ENCODE measurements at places on chromosomes 12 and 14. TPM values are rescaled to one million over a fixed set of nuclear protein-coding genes. Genes with fewer than 3 reads are reported as not detected.

The GYS2 gene
- not detected for total RNA-seq

The PPM1H gene
- 18.9 TPM for total RNA-seq

The GUCY2C gene
- not detected for total RNA-seq

The VPS29 gene
- 41.7 TPM for total RNA-seq

The SALL2 gene
- 0.05 TPM for total RNA-seq

The RASSF8 gene
- total RNA-seq: not detected

The KRT82 gene
- total RNA-seq: not detected

The RBM23 gene
- total RNA-seq: 54.9 TPM

The SLC7A7 gene
- total RNA-seq: 13.6 TPM

The GALNT6 gene
- total RNA-seq: 6.1 TPM

The KRT72 gene
- not detected for total RNA-seq

The ZNF891 gene
- total RNA-seq: 0.50 TPM

The LHX5 gene
- not detected for total RNA-seq

The AMN gene
- 2.5 TPM for total RNA-seq

The STAC3 gene
- total RNA-seq: 1.1 TPM

The EML5 gene
- 0.63 TPM for total RNA-seq

The CLEC7A gene
- total RNA-seq: not detected

The C1QL4 gene
- total RNA-seq: not detected

The SUPT16H gene
- 34.5 TPM for total RNA-seq

The LRRK2 gene
- total RNA-seq: not detected

The KRT5 gene
- not detected for total RNA-seq

The PIWIL1 gene
- total RNA-seq: not detected

The SUSD6 gene
- total RNA-seq: 6.1 TPM

The PZP gene
- total RNA-seq: not detected

The KLRD1 gene
- total RNA-seq: not detected

The CCDC184 gene
- not detected for total RNA-seq

The KRT74 gene
- not detected for total RNA-seq

The KRT85 gene
- total RNA-seq: not detected

The RNASE9 gene
- total RNA-seq: not detected

The HCAR3 gene
- 1.3 TPM for total RNA-seq

The TRHDE gene
- total RNA-seq: not detected

The C3AR1 gene
- total RNA-seq: not detected

The RAPGEF3 gene
- 44.1 TPM for total RNA-seq

The TMEM117 gene
- total RNA-seq: 0.91 TPM

The INHBE gene
- total RNA-seq: 0.41 TPM

The RAD9B gene
- not detected for total RNA-seq

The TCP11L2 gene
- total RNA-seq: 8.7 TPM

The VRTN gene
- 4.1 TPM for total RNA-seq

The EGLN3 gene
- total RNA-seq: 6.8 TPM

The TMED10 gene
- total RNA-seq: 148 TPM

The B4GALNT3 gene
- total RNA-seq: 30.8 TPM

The FAM186B gene
- 0.23 TPM for total RNA-seq

The GLIPR1L1 gene
- total RNA-seq: not detected

The KRT78 gene
- total RNA-seq: not detected

The CCDC175 gene
- total RNA-seq: 0.34 TPM

The DBX2 gene
- not detected for total RNA-seq

The EPYC gene
- not detected for total RNA-seq

The ZNF705A gene
- not detected for total RNA-seq

The GOLT1B gene
- total RNA-seq: 12.2 TPM

The CLEC2B gene
- not detected for total RNA-seq

The MED13L gene
- 23.8 TPM for total RNA-seq

The E2F7 gene
- total RNA-seq: 10.5 TPM

The GTF2H3 gene
- 10.7 TPM for total RNA-seq

The ANKRD33 gene
- not detected for total RNA-seq

All from HT-29 (cell line).